ENCODE measurements at places on chromosomes 3 and 15. TPM values are rescaled to one million over a fixed set of nuclear protein-coding genes. Genes with fewer than 3 reads are reported as not detected.

WDR93 gene
- 0.34 TPM for total RNA-seq

PLSCR2 gene
- 0.31 TPM for total RNA-seq

FOXL2 gene
- total RNA-seq: not detected

SLC22A13 gene
- total RNA-seq: 0.85 TPM

Data from mesothelial cell of epicardium (in vitro differentiated cells).